ENCODE measurements at places on chromosomes 11 and 22.

- DNase-seq = no peak
These were observed 10.2 kb upstream of the BIRC3 start for GRCh38 chr11:102306817-102307726.

- no peak for DNase-seq
These were observed 2.4 kb downstream of the KIAA0930 start for GRCh38 chr22:45238076-45238956.

DNA sequence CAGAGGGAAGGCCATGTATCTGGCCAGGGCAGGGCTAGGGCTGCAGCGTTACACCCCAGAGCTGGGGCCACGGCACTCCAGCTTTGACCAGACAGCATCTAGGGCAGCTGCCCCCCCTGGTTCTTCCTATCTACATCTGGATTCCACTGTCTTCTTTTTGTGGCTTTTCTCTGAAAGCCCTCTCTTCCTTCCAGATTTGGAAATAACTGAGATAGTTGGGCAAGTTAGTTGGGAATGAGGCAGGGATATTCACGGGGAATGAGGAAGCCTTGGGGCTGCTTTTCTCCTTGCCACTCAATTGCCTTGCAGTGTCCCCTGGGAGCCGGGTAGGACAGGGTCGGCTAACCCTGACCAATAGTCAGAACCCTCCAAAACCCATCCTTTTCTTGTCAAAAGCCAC, 26.8 kb downstream of the CLMP start:
- DNase-seq = no peak

- DNase-seq = no peak
These were observed 11.9 kb upstream of the ABCC8 start for GRCh38 chr11:17488563-17488962.

DNA sequence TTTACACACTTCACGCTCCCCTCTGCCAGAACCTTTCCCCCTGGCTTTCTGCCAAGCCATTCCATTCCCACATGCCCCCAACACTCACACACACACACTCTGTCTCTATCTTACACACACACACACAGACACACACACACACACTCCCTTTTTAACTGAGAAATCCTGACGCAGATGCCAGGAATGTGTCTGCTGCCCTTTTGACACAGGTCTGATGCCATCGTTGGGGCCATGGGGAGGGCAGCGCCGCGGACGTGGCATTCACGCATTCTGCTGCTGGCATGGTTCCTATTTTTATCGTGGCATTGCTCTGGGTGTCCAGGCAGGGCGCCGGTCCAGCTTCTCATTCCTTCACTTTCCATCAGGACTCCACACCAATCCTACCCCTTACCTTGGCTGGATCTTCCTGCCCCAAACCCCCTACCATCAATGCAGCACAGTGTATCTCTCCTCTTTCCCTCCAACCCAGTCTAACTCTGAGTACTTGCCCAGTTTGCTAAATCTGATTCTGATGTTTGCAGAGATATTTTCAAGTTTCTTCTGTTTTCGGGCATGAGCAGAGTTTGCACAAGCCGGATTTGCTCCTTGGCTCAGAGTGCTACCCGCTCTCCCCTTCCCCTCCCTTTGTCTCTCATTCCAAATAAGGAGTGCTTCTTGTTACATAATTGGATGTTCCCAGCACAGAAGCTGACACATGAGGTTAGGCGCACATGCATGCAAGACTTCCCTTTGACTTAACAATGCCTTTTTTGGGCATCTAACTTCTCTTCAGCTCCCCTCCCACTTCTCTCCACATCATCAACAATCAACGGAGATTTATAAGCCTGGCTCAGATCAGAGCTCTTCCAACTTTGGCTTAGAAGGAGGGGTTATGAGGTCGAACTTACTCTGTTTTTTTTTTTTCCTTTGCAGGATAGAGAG, 18.8 kb downstream of the SNX19 start:
- no peak for DNase-seq

- DNase-seq = peak; percentile 73
These were observed 40.4 kb downstream of the FLI1 start for GRCh38 chr11:128734103-128734831.
